Activated CD4-positive, alpha-beta T cell treated with anti-CD3 and anti-CD28 coated beads for 1 hour (primary cell): ENCODE measurements at places on chromosomes 11 and 22.

GRCh38 chr11:44899959-44900358, 50.7 kb downstream of the TP53I11 start:
- DNase-seq: no peak

DNA sequence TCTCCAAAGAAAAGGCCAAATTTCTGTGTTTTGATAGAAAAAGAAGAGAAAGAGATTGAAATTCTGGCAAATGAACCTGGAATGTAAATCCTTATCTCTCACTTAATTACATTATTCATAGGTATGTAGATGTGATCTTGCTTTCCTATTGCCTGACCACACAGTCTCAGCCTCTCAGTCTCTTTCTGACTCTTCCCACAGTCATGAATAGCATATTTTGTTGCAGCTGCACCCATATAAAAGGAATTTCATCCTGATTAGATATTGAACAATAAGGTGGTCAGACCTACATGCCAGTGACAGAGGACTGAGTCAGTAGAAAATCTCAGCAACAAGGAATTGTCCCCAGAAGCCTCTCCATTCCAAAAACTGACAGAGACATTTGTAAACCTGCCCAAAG, 62.9 kb upstream of the LRRC4C start:
- DNase-seq: no peak

DNA sequence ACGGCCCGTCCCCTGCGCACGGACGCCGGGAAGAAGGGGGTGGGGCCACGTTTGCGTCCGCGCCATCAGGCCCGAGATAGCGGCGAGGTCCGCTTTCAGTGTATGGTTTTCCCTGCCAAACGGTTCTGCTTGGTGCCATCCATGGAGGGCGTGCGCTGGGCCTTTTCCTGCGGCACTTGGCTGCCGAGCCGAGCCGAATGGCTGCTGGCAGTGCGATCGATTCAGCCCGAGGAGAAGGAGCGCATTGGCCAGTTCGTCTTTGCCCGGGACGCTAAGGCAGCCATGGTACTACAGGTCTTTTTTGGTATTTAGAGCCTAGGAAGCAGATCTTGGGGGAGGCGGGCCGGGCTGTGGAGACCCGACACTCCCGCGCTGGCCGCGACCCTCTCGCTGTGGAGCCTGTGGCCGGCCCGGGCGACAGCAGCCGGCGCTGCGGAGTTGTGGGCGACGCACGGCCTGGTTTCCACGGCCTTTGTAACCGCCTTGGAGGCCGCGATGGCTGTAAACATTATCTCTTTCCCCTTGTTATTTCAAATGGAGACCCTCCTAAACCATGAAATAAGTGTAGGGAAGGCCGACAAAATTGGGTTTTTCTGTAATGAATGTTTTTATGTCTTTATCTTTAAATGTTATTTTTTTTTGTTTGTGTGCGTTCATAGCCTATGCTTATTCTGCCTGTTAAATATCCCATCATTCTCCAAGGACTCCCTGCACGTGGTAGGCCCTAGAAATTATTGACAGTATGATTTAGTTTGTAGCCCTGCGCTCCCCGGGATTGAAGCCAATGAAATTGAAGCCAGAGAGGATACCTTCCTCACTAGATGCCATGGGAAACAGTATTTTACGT, at the start of gene AASDHPPT:
TSS of gene AASDHPPT (plus strand) at position 54 of the 847 bp plus-strand sequence. CDS start at position 103, 49 bp downstream.
- no peak for DNase-seq

DNA sequence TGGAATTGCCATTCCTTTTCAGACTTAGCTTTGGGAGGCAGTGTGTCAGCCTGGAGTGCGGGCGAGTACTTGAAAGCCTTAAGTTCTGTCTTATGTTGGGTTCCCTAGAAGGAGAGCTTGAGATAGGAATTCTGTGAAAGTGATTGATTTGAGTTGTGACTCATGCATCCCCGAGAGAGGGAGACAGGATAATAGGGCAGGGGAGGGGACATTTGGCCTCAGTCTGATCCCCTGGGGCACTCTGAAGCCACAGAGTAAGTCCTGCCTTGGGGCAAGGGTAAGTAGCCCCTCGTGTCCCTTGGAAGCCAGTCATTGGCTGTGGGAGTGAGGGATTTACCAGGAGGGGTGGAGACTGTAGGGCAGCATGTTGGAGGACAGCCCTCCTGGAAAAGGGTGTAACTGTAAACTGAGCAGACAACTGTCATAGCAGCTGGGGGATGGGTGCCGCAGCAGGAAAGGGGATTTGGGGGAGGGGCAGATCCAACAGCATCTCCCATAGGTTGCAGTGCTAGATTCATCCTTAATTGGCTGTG, 44.0 kb downstream of the KIAA1671 start:
- no peak for DNase-seq
